ENCODE measurements at places on chromosomes 5 and 9.

DNA sequence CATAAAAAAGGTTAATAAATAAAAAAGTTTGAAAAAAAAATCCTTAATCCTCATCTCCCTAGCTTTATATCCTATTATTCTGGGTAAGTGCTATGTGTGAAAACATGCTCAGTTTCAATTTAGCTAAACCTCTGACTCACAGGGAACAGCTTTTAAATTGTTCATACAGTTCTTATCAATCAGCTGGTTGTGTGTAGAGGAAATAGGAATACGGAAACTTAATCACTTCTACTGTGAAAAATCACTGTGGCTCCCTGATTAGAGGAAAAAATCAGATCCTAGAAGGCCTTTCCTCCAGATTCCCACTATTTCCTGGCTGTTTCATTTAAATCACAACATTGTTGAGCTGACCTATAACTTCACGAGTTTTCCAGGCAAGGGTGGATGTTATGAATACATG is 120.5 kb downstream of the MARCHF3 start:
- DNase-seq = no peak

DNA sequence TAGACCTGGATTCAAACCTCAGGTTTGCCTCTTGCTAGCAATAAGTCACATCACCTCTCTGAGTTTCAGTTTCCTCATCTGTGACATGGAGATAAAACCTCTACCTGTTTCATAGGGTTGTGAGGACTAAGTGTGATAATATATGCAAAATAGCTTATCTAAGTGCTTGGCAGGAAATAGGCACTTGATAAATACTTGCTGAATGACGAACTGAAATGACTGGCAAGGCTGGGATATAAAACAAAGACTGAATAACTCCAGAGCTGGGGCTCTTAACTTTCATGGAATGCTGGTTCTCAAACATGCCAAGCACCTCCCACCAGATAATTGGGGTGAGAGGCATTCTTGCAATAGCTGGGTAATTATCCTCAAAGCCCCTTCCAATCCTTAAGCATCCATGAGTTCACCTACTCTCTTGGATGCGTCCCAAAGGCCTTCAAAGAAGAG is 87.6 kb downstream of the ADRB2 start:
- peak; percentile 92 for DNase-seq

DNA sequence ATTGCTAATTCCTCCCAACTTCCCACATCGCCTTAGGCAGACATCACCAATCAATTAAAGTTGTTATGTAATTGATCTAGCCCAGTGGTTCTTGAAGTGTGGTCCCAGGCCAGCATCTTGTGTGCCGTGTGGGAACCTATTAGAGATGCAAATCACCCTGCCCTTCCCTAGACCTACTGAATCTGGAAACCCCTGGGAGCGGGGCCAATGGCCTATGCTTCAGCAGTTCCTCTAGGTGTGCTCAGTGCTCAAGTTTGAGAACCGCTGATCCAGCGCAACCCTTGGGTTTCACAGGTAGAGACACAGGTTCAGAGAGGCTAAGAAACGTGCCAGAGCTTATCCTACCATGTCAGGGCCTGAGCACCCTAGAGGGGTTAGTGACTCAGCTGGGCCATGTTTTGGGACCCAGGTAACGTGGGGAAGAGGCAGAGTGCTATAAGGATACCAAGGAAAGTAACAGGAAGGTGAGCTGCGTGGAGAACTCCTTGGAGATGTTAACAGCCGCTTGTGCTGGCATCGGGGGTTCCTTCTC is 4.4 kb downstream of the SLC34A1 start:
- no peak for DNase-seq

GRCh38 chr5:32029261-32029660 is 144.9 kb downstream of the GOLPH3 start:
- peak; percentile 53 for DNase-seq

DNA sequence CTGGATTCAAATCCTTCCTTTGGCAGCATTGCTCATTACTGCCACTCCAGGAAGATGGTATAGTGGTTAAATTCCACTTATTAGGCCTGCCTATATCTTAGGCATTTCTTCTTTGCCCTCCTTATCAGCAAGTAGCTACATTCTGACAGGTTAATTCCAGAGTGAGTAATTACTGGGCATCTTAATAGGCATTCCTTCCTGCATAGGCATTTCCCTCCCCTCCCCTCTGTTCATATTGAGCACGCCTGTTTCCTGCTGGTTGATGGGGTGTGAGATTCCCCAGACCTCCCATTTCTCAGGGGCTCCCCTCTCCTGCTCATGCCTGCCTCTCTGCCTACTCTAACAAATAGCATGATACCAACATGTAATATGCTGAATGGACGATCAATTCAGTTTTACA is 305.9 kb downstream of the CYLC2 start:
- DNase-seq = no peak

DNA sequence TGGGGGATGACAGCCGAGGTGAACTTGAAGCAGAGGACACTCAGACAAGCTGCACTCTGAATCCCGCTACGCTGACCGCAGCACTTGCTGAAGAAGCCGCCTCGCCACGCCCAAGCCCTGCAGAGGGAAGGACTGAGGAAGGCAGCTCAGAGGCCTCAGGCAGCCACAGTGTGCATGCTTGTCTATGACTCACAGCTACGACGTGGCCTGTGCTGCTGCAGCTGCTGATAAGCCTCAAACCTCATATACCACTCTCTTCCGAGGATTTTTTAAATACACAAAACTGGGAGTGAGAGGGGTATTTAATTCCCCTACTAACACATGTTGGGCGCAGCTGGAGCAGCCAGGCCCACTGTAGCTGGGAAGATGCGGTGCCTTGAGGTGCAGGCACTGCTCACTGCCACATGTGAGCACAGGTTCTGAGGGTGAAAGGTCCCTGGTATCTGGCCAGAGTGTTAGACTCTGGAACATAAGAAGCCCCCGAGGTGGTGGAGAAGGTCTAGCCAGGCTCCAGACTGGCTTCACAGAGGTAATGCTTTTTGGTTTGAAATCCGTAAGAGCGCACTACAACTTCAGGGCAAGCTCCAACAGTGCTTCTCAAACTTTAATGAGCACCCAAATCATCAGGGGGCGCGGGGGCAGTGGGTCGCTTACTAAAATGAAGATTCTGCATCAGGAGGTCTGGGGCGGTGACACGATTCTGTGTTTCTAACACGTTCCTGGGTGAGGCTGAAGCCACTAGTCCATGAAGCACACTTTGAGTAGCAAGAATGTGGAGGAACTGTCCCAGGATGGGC is 196.8 kb downstream of the AUH start:
- peak; percentile 97 for DNase-seq

- DNase-seq = no peak
Observed at GRCh38 chr9:9229269-9229668, 1383.5 kb downstream of the PTPRD start.

DNA sequence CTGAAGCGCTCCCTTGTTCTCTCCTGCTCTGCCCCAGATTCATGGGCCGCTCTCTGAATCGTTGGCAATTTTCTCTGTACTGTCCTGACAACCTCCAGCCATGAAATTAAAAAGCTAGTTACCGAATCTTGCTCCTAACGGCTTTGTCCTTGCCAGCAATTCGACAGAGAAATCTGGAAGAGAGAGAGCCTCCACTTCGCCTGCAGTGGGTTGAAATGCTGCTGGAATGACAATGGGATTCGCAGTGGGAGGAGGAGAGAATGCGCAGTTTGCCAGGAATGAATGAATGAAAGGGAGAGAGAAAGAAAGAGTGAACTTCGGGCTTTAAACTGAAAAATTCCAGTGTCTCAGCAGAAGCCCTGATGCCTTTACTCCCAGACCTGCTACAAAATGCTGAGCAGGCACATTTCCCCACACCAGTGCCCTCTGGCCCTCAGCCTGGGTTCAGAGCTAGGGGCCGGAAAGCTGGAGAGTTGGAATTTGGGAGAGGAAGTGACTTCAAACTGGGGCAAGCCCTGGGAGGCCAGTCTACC is 11.5 kb upstream of the BOD1 start:
- no peak for DNase-seq

- no peak for DNase-seq
Observed at GRCh38 chr9:127905004-127905728, 5.8 kb upstream of the ST6GALNAC6 start.

GRCh38 chr9:129761901-129762369 is 9.1 kb upstream of the PTGES start:
- peak; percentile 74 for DNase-seq

- no peak for DNase-seq
Observed at GRCh38 chr9:126293522-126293889, 33.1 kb upstream of the MVB12B start.

DNA sequence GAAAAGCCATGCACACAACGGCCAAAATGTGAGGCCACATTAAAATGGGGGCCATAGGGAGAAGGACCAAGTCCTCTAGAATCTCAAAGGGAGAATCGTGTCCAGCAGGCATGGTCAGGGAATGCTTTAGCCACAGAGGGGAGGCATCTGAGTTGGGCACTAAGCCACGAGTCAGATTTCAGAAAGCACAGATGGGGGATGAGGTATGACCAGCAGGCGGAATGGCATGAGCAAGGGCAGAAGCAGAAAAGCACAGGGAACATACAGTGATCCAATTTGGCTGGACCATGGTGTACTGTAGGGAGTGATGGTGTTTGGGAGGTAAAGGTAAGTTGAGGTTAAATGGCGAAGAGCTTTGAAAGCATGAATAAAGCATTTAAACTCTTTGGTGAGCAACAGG is 214.6 kb downstream of the TLE1 start:
- DNase-seq = no peak

DNA sequence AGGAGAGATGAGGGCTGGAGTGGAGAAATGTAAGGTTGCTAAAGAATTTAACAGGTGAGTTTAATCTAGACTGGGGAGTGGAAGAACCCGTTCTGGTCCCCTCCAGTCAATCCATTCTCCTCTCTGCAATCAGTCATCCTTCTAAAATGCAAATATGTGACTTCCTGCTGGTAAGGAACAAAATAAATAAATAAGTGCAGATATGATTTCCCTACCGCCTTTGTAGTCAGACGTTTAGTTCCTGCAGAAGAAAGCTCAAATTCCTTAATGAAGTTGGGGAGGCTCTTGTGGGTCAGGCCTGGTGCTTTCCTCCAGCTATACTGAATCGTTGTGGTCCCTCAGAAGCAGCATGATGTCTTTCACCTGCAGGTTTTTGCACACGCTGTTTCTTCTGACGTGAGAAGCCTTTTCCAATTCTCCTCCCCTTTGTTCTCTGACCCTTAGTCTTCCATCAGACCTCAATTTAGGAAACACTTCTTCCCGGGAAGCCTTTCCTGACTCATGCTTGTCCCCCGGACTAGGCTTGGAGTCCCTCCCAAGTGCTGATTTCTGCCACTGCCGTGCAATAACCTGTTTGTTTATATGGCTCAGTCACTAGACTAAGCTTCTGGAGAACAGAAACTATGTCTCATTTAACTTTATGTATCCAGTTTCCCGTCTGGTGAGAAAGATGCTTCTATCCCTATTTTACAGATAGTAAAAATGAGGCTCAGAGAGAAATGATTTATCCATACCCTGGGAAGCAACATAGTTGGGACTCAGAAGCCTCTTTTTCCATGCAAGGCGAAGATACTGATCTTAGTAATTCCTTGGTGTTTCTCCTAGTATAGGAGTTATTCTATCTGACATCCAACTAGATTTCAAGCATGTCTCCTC is 1.3 kb downstream of the ATP6V1G1 start:
- peak; percentile 39 for DNase-seq

DNA sequence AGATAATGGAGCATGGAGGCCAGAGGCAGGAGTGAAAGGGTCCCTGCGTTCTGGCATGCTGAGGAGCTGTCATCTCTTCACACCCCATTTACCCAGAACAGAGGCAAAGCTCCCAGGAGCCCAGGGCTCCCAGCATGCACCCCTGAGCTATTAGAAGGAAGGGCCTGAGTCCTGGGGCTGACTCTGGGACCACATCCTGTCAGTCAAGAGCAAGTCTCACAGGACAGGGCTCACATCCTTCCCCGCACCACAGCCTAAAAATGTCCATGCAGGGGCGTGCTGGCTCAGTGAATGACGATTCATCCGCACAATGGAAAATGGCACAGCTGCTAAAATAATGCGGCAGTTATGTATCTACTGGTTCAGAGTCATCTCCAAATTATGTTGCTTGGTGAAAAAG is 31.4 kb downstream of the CAMK2A start:
- DNase-seq = peak; percentile 56

GRCh38 chr5:110536120-110537115 is 190.1 kb downstream of the TMEM232 start:
- peak; percentile 15 for DNase-seq

- DNase-seq = no peak
Observed at GRCh38 chr9:21268347-21268657, 28.5 kb upstream of the IFNA14 start.

DNA sequence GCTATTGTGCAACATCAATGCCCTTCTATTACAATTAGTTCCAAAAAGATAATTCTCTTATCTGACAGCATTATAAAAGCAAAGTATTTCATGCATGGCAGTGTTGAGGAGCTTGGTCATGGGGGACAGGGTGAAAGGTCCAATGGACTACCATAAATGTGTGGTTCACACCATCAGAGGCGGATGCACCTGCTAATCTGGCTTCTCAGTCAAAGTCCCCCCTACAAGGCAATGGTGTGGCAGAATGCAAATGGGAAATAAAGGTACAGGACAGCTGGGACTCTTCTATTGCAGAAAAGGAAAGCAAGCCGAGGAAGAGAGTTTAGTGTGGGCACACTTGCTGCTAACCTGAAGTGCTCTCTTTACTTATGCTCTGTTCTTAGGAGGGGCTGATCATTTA is 369.1 kb downstream of the NDUFS4 start:
- no peak for DNase-seq

DNA sequence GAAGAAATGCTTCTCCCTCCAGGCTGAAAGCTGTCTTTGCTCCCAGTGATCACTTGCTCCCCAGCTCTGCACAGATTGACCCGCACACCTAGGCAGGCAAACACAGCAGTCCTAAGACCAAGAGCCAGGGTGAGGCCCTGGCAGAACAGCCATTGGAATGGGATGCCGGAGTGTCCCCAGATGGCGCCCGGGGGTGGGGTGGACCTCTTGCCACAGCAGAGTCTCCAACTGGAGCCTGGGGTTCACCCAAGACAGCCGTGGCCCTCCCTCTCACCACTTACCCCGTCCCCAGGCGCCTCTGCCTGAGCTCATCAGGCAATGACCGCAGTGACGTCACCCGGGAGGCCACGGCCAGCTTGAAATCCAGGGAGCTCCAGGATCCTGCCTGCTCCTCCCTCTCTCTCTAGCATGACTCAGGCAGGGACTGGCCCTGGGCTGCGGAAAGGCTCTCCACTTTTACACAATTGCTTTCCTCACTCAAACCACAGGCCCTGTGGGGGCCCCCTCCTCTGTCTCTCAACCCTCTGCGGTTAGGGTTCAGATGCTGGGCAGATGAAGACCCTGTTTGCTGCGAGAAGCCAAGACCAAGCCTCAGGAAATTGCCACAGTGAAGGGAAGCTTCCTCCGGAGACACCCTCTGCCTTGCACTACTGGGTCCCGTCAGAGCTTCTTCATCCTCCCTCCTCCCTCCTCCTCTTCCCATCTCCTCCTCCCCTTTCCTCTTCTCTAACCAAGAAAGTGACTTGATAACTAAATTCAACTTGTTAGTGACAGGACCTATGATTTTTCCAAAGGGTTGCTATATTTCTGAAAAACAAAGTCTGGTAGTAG is 24.3 kb upstream of the PTGES start:
- DNase-seq = peak; percentile 99
